ENCODE measurements at places on chromosomes 7 and 10.

GRCh38 chr10:51620131-51620530 lies 79.3 kb downstream of the CSTF2T start:
- no peak for DNase-seq

DNA sequence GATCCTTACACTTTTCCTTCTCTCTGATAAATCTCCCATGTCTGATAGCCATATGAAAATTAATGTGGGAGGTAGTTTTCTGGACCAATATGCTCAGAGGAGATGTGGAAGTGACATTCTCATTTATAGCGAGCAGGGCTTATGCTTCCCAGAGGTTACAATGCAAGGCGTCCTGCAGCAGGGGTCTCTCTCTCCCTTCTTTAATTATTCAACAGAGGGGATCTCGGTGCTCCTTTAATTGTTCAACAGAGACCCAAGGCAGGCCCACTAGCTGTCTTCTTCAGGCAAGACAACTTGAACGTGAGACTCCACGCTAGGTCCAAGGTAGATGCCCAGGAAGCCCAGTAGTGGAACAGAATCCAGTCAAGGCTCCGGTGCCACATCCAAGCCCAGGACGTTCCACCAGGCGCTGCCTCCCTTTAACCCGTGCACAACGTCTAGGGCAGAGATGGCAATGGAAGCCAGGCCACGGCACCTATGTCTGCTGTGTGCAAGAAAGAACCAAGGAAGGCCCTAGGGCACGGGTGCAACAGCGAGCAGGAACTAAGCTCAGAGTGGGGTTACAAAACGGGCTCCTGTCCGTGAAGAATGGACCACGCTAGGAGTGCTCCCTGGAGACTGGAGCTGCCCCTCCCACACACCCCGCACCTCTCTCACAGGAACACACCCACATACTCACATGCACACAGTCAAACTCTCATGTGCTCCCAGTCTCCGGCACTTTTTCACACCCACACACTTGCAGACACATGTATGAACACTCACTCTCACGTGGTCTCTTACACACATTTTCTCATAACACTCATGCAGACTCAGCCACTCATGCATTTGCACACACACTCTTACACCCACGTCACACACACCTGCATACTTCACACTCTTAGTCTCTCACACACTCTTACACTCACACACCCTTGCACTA lies 230.4 kb downstream of the TNS3 start:
- DNase-seq, result no peak

DNA sequence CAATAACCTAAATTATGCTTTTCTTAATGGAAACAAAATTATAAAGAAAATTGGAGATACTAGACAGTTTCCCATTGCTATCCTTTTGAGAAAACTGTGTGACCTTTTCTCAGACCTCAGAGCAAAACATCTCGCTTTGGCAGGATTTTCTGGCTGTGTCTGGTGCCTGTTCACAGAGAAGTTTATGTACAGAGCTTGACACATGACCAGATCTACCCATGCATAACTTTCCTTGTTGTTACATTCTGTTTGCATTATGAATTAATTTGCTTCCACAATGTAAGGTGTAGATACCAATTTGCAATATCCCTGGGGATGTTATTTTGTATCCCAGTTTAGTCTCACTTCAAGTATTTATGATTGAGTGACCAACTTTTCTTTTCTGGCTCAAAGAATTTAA lies 565.0 kb downstream of the XPNPEP1 start:
- DNase-seq, result no peak

- DNase-seq, result no peak
Measured at GRCh38 chr10:114110174-114110972, 63.6 kb downstream of the CCDC186 start.

GRCh38 chr10:77746047-77746707 lies 108.6 kb upstream of the KCNMA1 start:
- no peak for DNase-seq

Measured in stimulated activated CD8-positive, alpha-beta memory T cell treated with anti-CD3 and anti-CD28 coated beads, Interleukin-15, amount 100 ng/mL, for 4 hours (primary cell).